A549 (cell line): ENCODE measurements at places on chromosomes 2 and 18.

DNA sequence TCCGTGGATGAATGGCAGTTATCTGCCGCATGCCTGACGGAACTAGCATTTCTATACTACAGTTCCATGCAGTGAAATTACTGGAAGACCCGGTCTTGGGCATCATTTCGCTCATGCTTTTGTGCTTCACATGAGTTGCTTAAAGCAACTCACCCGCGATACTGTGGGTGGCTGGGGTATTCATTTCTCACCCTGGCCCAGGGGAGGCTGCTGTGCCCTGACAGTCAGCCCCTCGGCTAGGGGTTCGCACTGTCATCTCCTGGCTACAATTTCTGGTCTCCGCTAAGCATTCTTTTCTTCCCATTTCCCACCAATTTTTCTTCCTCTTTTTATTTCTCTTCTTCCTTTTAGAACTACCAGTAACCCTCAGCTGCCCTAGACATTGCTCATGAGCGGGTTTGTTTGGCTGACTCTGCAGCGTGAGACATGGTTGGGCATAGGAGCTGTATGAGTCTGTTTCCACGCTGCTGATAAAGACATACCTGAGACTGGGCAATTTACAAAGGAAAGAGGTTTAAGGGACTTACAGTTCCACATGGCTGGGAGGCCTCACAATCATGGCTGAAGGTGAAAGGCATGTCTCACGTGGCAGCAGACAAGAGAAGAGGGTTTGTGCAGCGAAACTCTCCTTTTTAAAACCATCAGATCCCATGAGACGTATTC is 16.5 kb upstream of the CNDP2 start:
- no peak for DNase-seq

- DNase-seq: peak; percentile 4
Measured at GRCh38 chr2:79832511-79833234, 319.8 kb downstream of the CTNNA2 start.

DNA sequence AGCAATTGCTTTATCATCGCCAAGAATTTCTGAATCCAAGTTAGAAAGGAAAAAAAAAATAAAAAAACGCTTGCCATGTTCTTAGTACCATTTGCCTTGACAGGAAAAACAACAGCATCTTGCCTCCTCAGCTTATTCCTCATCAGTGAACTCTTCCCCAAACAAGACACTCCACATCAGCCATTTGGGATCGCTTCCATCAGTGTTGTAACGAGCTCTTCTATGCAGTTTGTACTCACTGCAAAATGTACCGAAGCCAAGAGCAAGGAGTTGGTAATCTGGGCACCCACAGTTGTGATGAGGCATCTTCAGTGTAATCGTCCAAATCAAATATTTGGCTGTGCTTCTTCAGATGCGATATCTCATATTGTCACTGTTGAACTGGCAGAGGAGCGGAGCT is 503.7 kb downstream of the TMEM182 start:
- no peak for DNase-seq

DNA sequence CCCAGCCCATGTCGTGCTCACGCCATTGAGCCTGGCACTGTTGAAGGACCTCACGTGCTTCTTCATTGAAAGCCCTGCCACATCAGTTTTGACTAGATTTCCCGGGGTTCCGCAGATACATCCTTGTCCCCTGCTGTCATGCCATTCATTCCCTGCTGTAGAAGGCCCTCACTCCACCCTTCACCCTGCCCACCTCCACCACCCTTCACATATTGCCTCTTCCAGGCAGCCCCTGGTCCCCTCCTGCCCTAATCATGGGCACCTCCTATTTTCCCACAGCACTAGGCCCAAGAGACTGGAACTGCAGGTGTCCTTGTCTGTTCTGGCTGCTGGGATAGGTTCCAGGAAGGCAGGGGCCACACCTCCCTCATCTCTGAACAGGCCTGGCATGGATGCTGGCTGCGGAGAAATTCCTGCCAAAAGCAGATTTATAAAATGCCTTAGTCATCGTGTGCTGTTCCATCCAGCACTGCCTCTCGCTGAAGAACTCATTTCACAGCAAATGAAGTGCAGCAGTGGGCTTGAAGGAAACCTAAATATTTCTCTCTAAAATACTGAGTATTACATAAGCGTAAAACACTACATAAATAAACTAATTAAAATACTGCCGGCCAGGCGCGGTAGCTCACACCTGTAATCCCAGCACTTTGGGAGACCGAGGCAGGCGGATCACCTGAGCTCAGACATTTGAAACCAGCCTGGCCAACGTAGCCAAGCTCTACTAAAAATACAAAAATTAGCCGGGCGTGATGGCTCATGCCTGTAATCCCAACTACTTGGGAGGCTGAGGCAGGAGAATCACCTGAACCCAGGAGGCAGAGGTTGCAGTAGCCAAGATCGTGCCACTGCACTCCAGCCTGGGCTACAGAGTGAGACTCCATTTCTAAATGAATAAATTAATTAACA is 38.4 kb downstream of the EIF4E2 start:
- DNase-seq: peak; percentile 56

DNA sequence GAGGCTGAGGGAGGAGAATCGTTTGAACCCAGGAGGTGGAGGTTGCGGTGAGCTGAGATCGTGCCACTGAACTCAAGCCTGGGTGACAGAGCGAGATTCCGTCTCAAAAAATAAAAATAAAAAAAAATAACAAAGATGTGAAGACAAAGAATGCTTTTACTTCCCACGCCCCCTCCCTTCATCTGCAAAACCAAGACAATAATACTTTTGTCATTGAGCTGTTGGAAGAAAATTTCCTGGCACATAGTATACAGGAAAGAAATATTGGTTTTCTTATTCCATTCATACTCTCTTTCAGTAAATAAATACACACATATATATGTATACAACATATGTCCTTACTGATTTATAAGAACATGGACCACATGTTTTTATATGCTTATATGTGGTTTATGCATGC is 12.2 kb downstream of the GREB1 start:
- DNase-seq: no peak

DNA sequence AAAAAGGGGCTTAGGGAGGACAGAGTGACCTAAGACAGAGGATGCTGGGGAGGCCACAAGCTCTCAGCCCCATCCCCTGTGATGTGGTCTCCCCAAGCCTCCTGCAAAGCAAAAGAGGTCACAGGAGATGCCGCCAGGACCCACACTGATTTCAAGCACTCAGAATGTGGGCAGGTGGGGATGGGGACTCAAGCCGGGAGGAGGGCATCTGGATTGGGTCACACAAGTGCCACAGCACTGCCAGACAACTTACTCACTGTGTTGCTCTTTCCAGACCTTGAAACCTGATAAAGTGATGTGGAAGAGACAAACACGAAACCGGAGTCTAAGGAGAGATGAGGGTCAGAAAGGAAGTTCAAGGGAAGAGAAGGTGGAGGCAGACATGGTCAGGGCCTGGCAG is 95.7 kb downstream of the TTC32 start:
- no peak for DNase-seq

DNA sequence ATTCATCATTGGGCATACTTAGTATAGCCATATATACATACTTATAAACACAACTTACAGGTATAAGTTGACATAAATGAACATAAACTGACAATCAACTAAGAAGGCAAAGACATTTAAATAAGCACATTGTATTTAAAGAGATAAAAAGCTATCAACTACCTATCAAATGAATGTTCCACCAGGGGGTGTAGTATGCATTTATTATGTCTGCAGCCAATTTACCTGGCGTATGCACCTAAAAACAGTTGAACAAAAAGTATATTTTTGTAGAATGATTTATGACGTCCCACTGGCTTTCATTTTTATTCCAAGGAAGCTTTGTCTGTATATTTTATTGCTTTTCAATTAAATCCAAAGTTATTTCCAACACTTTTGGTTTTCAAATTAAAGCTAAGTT is 323.5 kb downstream of the AFF3 start:
- DNase-seq: peak; percentile 16

DNA sequence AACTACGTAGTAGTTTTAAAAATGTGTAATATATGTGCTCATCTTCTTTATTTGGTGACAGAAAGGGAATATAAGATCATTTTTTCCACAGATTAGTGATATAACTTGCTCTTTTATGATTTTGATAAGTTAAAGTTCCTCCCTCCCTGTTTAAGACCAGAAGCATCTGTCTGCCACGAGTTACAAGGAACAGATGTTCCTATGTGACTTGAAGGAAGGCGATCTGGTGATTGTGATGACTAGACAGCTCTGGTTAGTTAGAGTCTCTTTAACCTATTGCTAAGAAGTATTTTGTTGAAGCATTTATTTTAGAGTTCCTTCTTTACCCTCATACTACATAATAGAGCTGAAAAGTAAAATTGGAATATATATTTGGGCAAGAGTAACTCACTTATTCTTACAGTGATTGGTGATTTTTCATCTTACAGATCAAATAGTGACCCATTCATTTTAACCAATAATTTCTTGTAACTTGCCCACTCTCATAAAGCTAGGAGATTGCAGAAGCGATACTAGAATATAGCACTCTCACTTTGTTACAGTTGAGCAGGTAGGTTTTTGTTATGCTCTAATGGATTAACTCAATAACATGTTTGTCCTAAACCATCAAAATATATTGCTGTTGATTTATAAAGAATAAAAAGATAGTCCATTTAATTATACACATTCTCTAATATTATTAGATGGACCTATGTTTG is 218.7 kb downstream of the SLC4A10 start:
- DNase-seq: no peak

DNA sequence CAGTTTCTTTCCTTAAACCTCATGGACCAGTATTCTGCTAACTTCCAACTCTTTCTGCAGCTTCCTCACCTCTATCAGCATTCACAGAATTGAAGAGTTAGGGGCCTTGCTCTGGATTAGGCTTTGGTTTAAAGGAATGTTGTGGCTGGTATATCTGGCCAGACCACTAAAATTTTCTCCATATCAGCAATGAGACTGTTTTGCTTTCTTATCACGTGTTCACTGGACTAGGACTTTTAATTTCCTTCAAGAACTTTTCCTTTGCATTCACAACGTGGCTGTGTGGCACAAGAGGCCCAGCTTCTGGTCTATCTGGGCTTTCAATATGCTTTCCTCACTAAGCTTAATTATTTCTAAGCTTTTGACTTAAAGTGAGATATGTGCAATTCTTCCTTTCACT is 33.4 kb downstream of the SP3 start:
- no peak for DNase-seq

- DNase-seq: no peak
Measured at GRCh38 chr18:27860701-27861107, 316.2 kb downstream of the CDH2 start.

DNA sequence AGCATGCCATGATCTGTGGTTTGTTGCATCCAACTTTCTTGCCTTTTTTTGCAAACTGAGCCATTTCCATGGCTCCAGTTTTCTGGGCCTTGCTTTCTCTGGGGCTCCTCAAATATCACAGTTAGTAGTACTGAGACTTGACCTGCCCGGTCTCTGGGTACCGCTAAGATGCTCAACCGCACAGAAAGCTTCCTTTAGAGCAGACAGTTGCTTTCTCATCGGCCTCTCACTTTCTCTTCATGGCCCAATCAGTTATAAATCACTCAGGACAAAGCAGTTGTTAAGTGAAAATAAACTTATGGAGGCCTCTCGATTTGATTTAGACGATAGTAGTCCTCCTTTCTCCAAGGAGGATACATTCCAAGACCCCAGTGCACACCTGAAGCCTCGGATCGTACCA is 141.2 kb upstream of the ASB18 start:
- no peak for DNase-seq

- DNase-seq: no peak
Measured at GRCh38 chr2:211281430-211282073, 725.2 kb downstream of the CPS1 start.
